NCI-H2029 (cell line): ENCODE measurements at places on chromosomes 16 and 17.

GRCh38 chr17:77609553-77610517 lies 348.7 kb upstream of the TNRC6C start:
- DNase-seq = no peak

- DNase-seq = no peak
Observed at GRCh38 chr17:64073771-64074703, 53.6 kb upstream of the ICAM2 start.

DNA sequence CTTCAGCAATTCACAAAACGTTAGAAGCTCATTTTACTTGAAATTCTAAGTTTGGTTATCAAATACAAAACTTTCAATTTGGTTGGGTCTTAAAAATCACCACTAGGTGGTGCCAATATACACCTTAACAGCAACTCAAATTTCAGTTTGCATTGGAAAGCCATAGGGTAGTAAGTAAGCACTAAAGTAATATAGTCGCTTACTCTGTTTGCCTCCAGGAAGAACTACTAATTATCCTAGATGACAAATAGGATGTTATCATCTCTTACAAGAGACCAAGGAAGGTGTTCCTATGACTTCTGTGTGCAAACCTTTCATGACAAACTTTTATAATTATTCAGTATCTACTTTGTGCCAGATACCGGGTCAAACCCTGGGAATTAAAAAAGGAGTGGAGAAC lies 93.3 kb downstream of the MYO1D start:
- DNase-seq = peak; percentile 52

- DNase-seq = no peak
Observed at GRCh38 chr17:48892940-48893645, 506 bp downstream of the ATP5MC1 start.

GRCh38 chr16:31452631-31453106 lies 6.6 kb upstream of the ARMC5 start:
- no peak for DNase-seq

GRCh38 chr16:2470603-2471015 lies 488 bp upstream of the NTN3 start:
- DNase-seq = no peak

DNA sequence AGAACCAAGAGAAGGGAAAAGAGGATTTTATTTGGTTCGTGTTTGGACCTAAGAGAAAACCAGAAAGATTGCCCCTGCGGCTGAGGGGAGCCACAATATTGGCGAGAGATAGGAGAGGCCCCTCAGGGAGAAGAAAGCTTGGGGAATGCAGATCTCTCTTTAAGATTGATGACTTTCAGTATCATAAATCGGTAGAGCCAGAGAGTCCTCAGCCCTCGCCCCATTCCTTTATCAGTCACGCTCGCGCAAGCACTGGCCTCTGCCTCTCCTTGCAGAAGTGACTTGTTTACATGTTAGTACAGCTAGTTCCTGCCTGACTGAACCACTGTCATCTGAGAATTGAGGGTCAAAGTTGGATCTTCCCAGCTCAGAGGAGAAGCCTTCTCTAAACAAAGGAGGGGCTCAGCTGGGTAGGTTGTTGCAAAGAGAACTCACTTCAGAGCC lies 21.5 kb upstream of the KRT19 start:
- DNase-seq = no peak

DNA sequence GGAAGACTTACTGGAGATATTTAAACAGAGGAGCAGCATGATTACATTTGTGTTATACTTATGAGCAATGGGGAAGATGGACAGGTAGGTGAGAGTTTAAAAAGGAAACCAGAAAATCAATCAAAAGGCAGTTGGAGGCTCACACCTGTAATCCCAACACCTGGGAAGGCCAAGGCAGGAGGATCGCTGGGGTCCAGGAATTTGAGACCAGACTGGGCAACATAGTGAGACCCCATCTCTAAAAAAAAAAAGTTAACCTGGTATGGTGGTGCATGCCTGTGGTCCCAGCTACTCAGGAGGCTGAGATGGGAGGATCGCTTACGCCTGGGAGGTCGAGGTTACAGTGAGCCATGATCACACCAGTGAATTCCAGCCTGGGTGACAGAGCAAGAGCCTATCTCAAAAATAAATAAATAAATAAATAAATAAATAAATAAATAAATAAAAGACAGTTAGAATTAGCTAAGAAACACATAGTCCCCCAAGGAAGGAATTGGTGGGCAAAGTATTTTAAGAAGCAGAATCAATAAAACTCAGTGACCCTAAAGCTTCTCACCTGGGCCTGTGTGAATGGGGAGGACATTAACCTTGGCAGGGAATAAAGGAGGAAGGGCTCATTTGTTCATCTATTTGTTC lies 32.3 kb upstream of the TOB1 start:
- no peak for DNase-seq

DNA sequence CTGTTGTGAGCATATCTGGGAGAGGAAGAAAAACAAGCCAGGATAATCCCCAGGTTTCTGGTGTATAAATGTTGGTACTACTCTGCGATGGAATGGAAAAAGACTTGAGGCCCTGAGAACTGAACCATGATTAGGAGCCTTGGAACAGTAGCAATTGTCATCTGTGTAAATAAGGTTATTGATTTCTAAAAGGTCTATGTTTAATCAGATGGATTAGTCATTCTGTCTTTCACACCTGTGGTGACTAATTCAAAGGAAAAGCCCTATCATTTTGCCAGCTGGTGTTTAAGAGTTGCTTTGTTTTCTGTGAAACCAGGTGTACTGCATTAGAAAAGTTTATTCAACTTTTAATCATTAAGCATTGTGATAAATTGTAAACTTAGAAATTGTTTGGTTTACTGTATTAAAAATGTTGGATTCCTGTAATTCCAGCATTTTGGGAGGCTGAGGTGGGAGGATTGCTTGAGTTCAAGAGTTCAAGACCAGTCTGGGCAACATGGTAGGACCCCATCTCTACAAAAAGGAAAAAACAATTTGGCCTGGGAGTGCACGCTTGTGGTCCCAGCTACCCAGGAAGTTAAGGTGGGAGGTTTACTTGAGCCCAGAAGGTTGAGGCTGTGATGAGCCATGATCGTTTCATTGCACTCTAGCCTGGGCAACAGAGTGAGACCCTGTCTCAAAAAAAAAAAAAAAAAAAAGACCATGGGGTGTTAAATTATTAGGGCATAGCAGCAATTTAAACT lies 29.0 kb upstream of the KPNB1 start:
- DNase-seq = no peak

DNA sequence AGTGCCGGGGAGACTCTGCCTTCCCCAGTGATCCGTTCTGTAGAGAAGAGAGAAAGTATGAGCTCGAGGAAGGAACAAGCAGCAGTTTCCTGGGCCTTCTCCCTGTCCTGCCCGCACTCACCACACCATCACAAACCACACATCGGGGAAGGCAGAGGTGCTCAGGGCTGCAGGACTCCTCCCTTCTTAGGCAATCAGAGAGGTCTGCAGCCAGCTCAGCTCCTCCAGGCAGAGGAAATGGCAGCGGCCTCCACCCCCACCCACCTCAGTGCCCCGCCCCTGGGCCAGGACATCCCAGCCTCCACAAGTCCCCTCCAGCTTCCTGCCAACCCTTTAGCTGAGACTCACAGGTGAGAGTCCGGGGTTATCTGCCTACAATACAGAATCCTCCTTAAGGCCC lies 2.0 kb downstream of the ZNF319 start:
- DNase-seq = peak; percentile 7

DNA sequence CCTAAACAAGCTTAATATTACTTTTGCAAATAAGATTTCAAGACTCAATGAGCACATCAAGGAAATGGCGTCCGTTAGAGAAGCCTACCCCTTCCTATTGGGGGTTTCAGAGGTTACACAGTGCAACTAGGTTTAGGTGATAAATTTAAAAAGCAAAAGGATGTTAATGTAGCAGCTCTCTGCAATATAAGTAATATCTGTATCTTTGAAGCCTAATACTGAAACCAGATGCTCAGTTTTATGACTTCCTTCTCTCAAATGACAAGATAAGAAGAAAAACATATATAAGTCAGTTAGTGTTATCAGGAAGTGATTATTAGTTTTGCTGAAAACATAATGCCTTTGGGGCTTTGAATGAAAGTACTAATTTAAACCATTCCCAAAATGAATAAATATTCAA lies 54.3 kb upstream of the MED13 start:
- DNase-seq = no peak

DNA sequence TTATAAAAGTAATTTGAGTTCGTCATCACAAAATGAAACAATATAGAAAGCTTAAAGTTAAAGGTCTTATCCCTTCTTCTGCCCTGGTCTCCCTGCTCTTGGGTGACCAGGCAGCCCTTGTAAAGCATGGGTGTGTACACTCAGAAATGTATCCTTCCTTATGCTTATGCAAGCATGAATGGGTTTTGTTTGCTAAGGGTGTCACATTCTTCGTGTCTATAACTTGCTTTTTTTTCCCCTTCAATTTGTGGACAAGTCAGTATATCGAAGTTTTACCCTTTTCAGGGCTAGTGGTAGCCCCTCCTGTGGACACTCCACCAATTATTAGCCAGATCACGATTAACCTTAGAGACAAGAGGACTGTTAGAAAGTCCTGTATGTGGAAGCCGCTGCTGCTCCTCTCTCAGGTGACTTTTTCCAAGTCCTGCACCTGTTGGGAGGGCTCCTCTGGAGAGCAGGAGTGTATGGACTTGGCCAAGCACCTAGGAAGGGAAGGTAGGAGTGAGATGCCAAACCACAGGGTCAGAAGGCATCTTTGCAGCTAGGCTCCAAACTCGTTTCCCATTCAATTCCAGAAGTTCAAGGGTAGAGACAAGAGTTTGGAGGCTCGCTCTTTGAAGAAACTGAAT lies 50.9 kb downstream of the LDHD start:
- no peak for DNase-seq

DNA sequence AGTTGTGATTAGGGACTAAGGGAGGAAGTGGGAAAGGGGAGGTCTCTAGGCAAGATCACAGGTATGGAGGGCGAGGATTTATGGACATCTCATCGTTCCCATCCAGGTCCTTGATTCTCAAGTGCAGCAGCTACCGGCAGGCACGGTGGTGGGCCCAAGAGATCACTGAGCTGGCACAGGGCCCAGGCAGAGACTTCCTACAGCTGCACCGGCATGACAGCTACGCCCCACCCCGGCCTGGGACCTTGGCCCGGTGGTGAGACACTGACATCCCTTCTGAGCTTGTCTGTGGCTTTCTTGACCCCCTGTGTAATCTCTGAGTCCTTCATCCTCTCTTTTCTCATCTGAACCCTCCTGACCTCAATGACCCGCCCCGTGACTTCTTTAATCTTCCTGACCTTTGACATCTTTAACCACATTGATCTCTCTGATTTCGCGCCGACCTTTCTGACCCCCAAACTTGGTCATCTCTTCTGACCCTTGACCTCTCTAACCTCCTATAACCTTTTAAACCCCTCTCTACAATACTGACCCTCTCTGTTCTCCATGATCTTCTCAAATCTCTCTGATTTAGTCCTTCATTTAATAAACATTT lies 3.8 kb downstream of the PLD2 start:
- no peak for DNase-seq

DNA sequence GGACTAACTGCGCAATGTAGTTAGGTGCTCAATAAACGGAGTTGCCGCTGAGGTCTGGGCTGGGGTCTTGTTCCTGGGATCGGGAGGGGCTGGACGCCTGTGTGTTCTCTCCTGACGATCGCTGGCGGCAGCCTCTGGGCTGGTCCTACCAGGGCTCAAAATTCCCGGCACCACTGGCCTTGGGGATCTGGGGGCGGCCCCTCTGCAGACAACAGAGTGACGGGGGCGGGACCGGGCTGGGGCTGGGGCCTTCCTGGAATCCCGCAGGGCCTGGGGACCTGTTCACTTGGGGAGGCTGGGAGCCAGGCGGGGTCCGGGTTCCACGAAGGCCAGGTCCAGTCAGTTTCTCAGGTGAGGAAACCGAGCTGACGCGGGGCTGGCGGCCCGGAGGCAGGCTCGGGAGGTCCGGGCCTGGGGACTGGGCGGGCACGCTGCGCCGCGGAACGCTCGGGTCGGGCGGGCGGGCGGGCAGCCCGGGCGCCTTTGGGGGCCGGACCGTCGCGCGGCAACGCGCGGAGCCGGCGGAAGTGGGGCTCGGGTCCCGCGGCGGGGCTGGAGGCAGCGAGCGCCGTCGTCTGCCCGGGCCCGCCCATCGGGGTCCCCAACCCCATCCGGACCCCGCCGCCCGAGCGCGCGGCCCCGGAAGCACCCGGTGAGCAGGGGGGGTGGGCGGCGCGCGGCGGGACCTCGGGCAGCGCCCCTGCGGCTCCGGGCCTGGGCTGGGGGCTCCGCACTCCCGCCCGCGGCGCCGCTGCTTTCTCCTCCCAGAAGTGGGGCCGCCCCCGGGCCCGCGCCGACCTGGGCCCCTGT lies at the start of gene PIGQ:
TSS of gene PIGQ (plus strand) at position 524 of the 810 bp plus-strand sequence. CDS start 4,107 bp downstream, outside the sequence.
- DNase-seq = no peak

DNA sequence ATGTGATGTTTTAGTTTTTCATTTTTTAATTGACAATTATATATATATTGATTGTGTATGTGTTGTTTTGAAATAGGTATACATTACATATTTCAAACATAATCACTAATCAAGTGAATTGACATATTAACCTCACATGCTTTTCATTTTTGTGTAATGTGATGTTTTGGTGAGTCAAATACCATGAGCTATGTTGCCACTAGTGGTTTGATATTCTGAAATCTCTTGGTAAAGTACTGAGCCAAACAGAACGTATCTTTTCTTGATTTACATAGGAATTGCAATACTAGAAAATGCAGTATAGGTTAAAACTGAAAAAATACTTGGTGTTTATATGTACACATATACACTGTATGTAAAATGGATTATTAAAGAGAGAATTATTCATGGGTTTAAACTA lies 65.2 kb upstream of the SIAH1 start:
- DNase-seq = no peak

DNA sequence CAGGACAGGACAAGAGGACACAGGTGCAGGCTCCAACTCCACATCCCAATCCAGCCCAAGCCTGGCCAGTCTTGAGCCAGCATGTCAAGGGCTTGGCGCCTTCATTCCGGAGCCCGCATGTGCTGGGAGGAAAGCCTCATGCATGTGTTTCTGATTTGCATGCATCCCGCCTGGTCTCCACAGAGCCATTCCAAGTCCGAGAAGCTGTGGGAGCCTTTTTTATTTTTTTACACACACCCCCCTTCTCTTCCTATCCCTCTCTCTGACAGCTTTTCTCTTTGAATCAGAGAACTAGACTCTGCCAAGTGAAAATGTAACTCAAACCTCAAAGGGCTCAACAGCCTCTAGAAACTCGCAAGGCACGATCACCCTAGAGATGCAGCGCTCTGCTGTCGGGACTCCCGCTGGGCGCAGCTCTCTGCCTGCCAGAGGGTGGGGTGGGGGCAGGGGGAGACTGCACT lies 45.1 kb downstream of the NOG start:
- DNase-seq = no peak
